ENCODE measurements at places on chromosomes 12 and 14.

DNA sequence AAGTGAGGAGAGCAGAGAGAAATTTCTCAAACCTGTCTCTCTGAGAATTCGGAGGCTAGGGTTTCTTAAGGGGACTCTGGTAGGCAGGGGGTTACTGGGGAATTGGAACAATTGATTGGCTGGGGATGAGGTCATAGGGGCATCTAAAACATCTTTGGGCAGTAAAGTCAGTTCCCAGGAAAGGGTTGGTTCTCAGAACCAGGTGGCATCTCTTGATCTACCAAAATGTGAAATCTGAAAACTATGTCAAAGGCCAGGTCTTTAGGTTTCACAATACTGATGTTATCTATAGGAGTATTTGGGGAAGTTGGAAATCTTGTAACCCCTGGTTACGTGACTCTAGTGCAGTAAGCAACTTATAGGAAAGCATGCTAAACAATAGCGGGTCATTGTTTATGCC, 6.9 kb downstream of the C12orf75 start:
- no peak for DNase-seq

- no peak for DNase-seq
These were observed 317.5 kb upstream of the OR4E1 start for GRCh38 chr14:21991130-21991529.

DNA sequence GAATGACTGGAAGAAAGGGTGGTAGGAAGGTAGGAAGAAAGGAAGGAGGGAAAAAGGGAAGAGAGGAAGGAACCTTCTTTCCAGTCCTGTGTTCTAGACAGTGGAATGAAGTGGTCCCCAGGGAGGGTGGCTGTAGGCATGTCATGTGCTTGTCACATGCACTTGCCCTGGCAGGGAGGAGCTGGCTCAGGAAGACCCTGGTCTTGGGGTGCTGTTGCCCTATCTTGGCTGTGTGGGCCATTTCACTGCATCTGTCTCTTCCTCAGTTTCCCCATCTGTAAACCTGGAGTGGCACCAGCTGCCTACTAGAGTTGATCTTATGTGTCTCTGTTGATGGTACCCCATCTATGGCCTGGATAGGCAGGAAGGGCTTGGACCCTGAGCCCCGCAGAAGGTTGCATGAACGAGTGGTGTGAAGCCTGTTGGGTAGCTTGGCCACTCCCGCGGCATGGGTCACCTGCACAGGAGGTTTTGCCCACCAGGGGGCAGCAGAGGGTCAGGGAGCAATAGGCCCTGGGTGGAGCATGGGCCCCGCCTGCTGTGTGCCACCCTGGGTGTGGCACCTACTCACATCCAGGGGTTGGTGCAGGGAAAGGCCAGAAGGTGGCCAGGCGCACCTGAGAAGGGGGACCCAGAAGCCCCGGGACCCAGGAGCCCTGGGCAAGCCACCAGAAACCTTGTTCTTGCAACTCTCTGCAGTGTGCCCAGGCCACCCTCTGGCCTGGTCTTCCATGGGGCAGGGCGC, 25.1 kb downstream of the MEG3 start:
- peak; percentile 73 for DNase-seq

DNA sequence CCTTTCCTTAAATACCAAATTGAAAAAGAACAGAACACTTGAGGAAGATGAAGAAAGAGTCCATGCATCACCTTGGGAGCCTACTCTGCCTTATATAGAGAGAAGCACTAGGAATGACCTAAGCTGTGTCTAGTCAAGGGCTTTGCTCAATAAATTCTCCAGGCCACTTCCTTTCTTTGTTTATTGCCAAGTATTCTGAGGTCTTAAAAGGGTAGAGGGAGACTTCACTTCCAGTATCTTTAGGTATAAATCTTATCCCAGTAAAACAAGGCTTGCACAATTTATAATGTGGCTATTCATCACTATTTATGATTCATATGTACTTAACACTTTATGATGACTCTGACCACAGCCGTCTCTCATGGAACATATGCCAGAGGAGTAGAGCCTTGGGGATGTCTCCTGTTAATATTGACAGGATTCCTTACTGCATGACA, 85.1 kb upstream of the ARHGAP5 start:
- DNase-seq: no peak

GRCh38 chr12:9096563-9097176, 19.0 kb downstream of the A2M start:
- DNase-seq: no peak

DNA sequence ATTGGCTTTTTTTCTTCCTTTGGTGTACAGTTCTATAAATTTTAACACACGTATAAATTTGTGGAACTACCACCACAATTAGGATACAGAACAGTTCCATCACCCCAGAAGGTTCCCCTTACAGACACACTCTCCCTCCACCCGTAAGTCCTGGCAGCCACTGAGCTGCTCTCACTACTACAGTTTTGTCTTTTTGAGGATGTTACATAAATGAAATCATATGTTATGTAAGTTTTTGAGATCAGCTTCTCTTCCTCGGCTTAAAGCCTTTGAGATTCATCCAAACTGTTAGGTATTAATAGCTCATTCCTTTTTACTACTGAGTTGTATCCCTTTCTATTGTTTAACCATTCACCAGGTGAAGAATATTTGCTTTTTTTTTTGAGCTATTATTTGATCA, 74.3 kb upstream of the SLC24A4 start:
- no peak for DNase-seq

- no peak for DNase-seq
These were observed 316.3 kb downstream of the TMTC2 start for GRCh38 chr12:83003026-83003425.

DNA sequence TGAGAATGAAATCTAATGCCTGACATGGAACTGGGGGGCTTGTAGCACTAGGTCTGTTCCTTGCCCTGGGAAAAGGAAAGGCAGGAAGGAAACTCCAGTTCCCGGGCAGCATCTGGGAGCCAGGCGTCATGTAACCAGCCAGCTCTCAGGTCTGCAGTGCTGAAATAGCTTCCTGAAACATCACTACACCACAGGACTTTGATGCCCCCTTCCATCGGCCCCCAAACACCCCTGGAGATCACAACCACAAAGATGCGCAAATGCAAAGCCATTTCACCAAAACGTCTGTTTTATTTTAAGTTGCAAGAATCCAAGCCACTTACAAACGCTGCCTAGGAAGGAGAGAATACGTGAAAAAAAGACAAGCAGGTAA, 40.9 kb downstream of the KCTD10 start:
- no peak for DNase-seq

DNA sequence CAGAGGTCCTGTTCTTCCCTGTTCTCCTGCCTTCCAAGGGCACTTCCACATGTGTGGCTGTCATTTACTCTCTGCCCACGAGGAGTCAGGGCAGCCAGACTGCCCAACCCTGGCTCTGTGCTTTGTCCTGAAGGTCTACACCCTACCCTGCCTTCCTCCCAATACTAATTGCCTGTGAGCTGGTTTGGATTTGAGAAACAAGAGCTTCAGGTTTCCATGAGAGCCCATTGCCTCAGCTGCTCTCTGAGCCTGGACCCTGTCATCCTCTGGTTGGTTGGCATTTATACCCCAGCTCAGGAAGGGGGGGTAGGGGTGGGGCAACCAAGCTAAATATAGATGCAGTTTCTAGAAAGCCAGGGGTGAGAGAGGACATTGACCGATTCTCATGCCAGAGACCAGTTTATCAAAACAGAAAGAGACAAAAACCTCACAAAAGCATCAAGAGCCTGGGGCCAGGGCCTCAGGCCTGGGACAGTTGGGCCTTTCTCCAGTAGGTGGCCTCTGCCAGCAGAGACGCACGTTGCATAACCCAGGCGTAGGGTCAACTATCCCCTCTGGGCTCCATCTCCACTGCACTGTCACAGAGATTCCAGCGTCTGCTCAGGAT, 34.5 kb downstream of the VDR start:
- DNase-seq: no peak

DNA sequence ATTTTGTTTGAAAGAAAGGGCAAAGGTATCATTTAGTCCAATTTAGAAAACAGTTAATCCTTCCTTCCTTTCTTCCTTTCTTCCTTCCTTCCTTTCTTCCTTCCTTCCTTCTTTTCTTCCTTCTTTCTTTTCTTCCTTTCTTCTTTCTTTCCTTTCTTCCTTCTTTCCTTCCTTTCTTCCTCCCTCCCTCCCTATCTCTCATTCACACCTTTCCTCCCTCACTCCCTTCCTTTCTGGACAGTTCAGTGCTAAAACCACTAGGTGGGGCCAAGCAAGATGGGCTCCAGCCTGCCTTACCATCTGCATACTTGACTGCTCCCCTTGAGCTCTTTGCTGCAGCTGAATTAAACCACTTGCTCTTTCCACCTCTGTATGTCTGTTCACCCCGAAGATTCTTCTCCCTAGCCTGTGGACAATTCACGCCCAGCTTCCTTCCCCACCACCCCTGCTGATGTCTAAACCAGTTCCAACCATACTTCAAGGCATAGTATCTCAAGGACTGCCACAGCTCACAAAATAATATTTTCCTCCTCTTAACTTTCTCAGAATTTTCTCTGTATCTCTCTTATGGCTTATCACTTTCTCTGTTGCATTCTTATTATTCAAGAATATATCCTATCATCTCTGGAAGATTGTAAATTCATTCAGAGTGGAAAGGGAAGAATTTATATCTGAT, 78.0 kb downstream of the DBX2 start:
- DNase-seq: no peak

DNA sequence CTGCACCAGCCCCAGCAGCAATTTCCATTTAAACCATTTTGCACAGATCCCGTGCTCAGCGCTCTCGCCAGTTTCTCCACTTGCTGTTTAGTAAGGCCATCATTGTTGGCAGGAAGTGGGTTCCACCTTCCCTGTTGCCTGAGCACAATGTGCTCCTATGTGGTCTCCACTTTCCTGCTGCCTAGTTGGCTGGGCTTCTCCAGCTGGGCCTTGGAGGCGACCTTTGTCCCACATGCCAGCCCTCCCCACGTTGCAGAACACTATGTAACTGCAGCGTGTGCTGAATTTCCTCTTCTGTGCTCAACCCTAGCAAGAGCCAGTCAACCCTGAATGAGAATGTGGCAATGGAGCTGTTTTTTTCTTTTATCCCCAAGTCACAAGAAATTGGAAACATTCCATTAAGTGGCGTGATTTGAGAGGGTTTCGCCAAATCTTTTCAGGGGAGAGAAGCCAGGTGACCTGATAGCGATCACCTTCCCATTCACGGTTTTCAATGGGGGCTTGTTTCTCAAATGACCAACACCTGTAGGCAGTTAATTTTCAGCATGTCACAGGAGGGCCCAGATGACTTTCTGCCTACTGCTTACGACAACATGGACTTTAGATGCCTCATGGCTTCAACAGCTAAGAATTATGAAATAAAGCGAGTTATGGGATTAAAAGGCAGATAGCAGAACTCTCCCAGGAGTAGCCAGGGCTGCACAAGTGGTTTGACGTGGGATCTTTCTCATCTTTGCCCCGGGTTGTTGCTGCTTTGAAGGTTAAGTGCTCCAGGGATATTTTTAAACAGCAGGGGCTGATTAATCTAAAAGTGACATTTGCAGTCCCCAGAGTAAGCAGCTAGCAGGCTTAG, at the start of gene ACACB:
Gene ACACB, plus strand, starts transcription at position 830 of the 853 bp plus-strand sequence. CDS start 22,819 bp downstream, outside the sequence.
- no peak for DNase-seq

DNA sequence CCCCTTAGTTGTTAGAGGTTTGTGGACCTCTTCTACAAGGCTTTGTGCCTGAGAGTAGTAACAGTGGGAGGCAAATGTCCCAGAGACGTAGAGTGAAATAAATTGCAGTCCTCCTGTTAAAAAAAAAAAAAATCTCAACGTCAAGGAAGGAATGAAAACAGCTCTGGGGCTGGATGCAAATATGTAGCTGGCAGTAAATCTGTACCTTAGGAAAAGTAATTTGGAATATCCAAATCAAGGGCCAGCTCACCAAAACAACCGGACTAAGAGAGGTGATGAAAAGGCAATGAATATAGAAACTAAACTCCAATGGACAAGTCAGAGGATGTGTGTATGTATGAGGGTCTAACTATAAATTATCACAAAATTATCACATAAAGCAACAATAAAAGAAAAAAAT, 27.0 kb downstream of the SINHCAF start:
- DNase-seq: no peak

DNA sequence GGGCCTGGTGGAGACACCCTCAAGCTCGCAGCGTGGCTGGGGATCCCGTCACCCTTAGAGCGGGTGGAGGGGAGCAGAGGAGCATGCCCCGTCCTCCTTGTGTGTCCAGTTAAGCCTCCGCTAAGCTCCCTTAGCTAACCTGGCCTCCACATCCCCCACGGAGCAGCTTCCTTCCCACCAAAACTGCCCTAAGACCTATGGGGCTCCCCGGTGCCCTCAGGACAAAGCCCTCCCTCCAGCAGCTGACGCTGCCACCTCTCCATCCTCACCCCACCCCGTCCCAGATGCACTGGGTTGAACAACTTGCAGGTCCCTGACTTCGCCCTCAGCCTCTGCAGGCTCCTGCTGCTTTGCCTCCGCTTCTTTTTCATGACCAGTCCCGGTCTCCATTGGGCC, 4.0 kb downstream of the AHNAK2 start:
- DNase-seq: no peak

- DNase-seq: no peak
These were observed 78.1 kb downstream of the RPL10L start for GRCh38 chr14:46573498-46573897.
